ENCODE measurements at places on chromosomes 5 and 9. TPM values are rescaled to one million over a fixed set of nuclear protein-coding genes. Genes with fewer than 3 reads are reported as not detected.

GRCh38 chr5:100654895-100655294, 119.7 kb downstream of the FAM174A start:
- no peak for DNase-seq

DNA sequence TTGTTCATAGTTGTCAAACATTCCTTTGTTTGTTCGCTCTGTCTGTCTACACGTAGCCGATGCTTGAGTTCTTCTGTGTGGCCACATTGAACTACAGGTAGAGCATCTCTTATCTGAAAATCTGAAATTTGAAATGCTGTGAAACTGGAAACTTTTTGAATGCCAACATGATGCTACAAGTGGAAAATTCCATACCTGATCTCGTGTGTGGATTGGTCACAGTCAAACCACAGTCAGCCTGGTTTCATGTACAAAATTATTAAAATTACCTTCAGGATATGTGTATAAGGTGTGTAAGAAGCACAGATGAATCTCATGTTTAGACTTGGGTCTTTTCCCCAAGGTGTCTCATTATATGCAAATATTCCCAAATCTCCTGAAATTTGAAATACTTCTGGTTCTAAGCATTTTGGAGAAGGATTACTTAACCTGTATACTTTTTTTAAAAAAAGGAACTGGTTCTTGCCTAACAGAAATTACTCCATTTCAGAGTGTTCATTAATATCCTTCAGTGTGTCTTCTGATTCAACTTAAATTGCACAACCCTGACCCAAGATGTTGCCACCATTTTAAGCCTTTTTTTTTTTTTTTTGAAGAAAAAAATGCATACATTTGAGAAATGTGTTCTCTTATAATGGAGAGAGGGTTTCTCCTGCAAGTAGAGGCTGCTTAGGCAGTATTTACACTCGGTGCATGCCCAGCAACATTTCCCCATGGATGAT, 254.3 kb downstream of the MAST4 start:
- no peak for DNase-seq

DNA sequence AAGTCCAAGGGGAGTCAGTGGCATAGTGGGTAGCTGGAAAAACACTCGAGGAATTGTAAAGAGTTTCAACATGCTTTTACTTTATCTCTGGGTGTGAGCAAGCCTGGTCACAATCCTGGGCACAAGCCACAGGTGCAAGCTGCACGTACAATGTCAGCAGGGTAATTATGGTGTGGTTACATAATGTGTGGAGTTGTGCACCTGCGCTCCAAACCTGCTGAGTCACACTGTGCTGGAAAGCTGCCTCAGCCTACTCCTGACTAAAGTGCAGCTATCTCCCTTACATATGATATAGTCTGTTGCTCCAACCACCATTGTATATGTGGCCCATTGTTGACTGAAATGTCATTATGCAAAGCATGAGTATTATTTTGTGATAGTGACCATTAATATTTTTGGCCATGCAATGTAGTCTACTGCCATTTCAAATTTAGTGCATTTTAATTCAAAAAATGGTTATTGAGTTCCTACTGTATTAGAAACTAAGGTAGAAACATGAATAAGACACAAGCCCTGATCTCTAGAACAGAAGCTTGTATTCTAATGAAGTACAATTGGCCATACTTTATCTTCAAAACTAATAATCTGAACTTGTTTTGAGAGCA, 160.9 kb upstream of the SLC30A5 start:
- peak; percentile 49 for DNase-seq

GRCh38 chr9:93635186-93636107, 59.1 kb downstream of the PHF2 start:
- no peak for DNase-seq

The TLR4 gene
- 0.22 TPM for total RNA-seq

- no peak for DNase-seq
These were observed 47.6 kb downstream of the RGS3 start for GRCh38 chr9:113511047-113511521.

GRCh38 chr5:175575301-175575700, 82.6 kb upstream of the HRH2 start:
- no peak for DNase-seq

The SPAAR gene
- total RNA-seq: not detected

- DNase-seq: no peak
These were observed 124.8 kb downstream of the CRB2 start for GRCh38 chr9:123480791-123481190.

The OR1J2 gene
- total RNA-seq: not detected

Measured in neural progenitor cell (in vitro differentiated cells).